Mesothelial cell of epicardium (in vitro differentiated cells): ENCODE measurements at places on chromosomes 5 and 9.
A peak's percentile ranks its signal among the peaks of the same experiment; 100 is the strongest.

DNA sequence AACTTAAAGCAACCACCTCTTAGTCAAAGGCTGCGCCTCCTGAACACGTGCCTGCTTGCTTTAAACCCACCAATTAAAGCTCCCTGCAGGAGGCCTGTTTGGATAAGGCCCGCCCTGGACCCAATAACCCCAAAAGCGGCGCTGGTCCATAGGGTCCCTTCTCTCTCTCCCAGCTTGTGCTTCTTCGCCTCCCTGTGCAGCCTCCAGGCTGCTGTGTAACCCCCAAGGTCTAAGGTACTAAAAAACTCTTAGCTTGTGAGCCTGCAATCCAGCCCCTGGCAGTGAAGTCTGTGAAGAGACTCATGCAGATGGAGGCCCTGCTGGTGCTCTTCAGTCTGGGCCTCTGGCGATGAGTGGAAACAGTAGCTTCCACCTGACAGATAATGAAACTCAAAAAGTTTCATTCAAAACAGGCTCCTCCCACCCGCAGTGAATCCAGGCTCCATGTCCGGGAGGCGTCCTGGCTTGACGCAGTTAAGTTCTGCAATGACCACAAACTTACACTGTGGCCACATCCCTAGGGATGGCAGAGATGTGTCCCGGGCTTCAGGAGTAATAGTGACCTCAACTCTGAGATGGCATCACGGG is 97.3 kb downstream of the PRRT1B start:
- H3K4me1 ChIP-seq = peaks cover 26% of the 10 kb centered on the region
- DNase-seq = no peak
- peak overlapping the region; percentile 73 for H3K27ac ChIP-seq
- H3K27me3 ChIP-seq = no peaks in the 10 kb centered on the region
- H3K4me3 ChIP-seq = no peak overlapping the region

DNA sequence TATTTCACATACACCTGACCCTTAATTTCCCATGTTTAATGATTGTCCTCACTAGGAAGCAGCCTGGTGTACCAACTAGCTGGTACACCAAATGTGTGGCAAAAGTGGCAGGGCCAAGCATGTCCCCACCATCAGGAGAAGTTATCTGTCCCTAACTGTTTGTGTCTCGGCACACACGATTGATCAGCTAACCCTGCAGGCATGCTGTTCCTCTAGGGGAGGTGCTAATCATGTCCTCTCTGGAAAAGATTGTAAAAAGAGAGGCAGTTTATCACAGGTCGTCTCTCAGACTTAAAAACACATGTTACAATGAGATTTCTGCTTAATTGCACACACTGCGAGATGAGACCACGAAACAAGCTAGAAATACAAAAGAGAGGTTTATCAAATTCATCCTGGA is 342.7 kb downstream of the DIRAS2 start:
- H3K4me1 ChIP-seq = peaks cover 22% of the 10 kb centered on the region
- no peaks in the 10 kb centered on the region for H3K36me3 ChIP-seq
- no peak overlapping the region for H3K4me3 ChIP-seq
- no peak for DNase-seq

DNA sequence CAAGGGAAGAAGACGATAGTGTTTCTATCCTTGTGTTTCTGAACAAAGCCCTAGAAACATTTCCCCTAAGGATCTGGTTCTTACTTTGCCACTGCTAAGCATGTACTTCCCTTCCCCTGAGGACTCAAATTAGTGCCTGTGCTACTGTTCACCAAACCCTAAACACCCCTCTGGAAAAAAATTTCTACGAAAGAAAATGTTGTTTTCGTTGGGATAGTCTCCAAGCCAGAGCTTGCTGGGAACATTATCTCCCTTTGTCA is 294.6 kb downstream of the BNC2 start:
- H3K27me3 ChIP-seq = no peaks in the 10 kb centered on the region
- no peak for DNase-seq
- peaks cover 53% of the 10 kb centered on the region for H3K4me1 ChIP-seq
- H3K27ac ChIP-seq = peak overlapping the region; percentile 87

- peaks cover 14% of the 10 kb centered on the region for H3K27me3 ChIP-seq
- H3K4me1 ChIP-seq = peaks cover 14% of the 10 kb centered on the region
- H3K36me3 ChIP-seq = peaks cover 4% of the 10 kb centered on the region
- DNase-seq = peak; percentile 19
- H3K27ac ChIP-seq = no peak overlapping the region
Observed at GRCh38 chr5:1722877-1723276, 76.8 kb downstream of the MRPL36 start.

- H3K36me3 ChIP-seq = no peaks in the 10 kb centered on the region
- H3K27me3 ChIP-seq = no peaks in the 10 kb centered on the region
- no peak overlapping the region for H3K4me3 ChIP-seq
- peaks cover 14% of the 10 kb centered on the region for H3K4me1 ChIP-seq
- H3K27ac ChIP-seq = peak overlapping the region; percentile 3
- DNase-seq = no peak
Observed at GRCh38 chr5:172733974-172734346, 37.0 kb downstream of the DUSP1 start.

DNA sequence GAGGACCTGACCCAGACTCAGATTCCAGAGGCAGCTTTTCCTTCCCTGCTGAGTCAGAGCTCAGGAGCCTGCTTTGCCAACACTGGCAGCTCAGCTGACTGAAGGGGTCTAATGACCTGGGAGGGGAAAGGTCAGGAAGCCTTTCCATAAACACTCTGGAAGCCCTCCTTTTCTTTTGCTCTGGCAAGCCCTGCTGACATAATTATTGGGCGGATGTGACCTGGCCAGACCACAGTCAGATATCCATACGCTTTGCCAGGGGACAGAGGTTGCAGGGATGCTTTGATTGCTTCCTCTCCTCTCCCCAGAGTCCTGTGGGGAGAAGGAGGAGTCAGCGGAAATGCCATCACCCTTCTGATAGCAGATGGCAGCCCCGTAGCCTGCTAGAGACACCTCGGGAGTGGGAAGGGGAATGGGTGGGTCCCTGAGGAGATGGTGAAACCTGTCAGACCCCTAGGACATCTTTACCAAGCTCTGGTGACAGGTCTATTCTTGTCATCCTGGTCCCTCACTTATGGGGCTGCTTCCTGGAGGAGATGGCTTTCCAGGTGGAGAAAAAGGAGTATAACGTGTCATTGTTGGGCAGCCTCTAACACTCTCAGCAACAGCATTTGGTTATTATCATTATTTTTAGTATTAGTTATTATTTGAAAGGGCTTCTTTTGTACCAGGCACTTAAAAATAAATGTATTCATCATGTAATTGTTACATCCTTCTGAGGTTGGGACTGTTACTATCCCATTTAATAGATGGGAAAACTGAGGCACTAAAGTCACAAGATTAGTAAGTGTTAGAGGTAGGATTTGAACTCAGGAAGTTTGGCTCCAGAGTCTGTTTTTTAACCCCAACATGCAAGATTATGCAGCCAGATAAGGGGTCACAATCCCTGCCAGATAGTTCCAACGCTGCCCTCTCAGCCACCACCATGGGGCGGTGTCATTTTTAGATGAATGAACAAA is 11.6 kb downstream of the COL27A1 start:
- peaks cover 10% of the 10 kb centered on the region for H3K36me3 ChIP-seq
- H3K27me3 ChIP-seq = no peaks in the 10 kb centered on the region
- no peak overlapping the region for H3K4me3 ChIP-seq
- no peak for DNase-seq
- H3K27ac ChIP-seq = no peak overlapping the region

DNA sequence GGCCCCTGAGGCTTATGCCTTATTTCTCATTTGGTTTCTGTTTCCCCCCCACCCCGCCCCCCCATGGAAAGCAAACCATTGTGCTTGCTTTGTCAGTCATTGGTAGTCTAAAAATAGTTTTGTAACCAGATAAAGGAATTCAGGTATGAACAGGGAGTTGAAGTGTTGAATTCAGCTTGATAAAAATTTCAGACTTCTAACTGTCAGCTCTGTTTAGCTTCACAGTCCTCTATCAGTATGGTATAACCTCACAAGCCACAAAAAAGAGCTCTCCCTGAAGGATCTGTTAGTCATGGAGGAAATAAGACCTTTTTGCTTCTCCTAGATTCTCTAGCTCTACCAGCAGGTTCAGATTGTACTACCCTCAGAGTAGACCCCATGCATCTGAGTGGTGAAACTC is 378.1 kb downstream of the TMEM38B start:
- no peaks in the 10 kb centered on the region for H3K27me3 ChIP-seq
- no peak overlapping the region for H3K4me3 ChIP-seq
- no peak for DNase-seq
- no peaks in the 10 kb centered on the region for H3K36me3 ChIP-seq

GRCh38 chr5:548256-548655 is 24.0 kb upstream of the SLC9A3 start:
- H3K4me1 ChIP-seq = no peaks in the 10 kb centered on the region
- no peak overlapping the region for H3K27ac ChIP-seq
- peak; percentile 8 for DNase-seq
- no peak overlapping the region for H3K4me3 ChIP-seq
- H3K36me3 ChIP-seq = no peaks in the 10 kb centered on the region
- H3K27me3 ChIP-seq = peaks cover 32% of the 10 kb centered on the region

GRCh38 chr5:160991205-160991604 is 139.2 kb upstream of the ATP10B start:
- no peak for DNase-seq
- no peak overlapping the region for H3K27ac ChIP-seq

DNA sequence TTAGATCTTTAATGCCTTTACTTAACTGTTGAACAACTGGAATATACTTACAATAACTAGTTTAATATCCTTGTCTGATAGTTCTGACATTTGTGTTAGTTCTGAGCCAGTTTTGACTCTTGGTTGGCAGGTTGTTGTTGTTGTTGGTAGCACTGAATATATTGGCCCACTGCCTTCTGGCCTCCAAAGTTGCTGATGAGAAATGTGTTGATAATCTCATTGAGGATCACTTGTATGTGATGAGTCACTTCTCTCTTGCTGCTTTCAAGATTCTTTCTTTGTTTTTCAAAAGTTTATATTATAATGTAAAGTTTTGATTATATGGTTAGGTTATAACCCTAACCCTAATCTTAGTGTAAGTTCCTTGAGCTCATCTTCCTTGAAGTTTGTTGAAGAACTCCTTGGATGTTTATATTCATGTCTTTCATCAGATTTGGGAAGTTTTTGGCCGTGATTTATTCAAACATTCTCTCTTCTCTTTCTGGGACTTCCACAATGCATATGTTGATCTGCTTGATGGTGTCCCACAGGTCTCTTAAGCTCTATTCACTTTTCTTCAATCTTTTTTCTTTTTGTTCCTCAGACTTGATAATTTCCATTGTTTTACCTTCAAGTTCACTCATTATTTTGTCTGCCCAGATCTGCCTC is 149.7 kb downstream of the FGF18 start:
- peaks cover 12% of the 10 kb centered on the region for H3K36me3 ChIP-seq
- DNase-seq = no peak
- no peaks in the 10 kb centered on the region for H3K27me3 ChIP-seq
- no peak overlapping the region for H3K27ac ChIP-seq
- H3K4me3 ChIP-seq = no peak overlapping the region
- no peaks in the 10 kb centered on the region for H3K4me1 ChIP-seq

GRCh38 chr5:74251141-74252035 is 389.1 kb downstream of the ENC1 start:
- H3K4me3 ChIP-seq = no peak overlapping the region
- H3K27ac ChIP-seq = peak overlapping the region; percentile 66
- H3K27me3 ChIP-seq = no peaks in the 10 kb centered on the region
- no peaks in the 10 kb centered on the region for H3K36me3 ChIP-seq

GRCh38 chr5:168290902-168291341 is 523 bp upstream of the WWC1 start:
- peak overlapping the region; percentile 84 for H3K4me3 ChIP-seq
- no peaks in the 10 kb centered on the region for H3K36me3 ChIP-seq
- H3K27ac ChIP-seq = peak overlapping the region; percentile 91
- peaks cover 5% of the 10 kb centered on the region for H3K27me3 ChIP-seq
- no peak for DNase-seq

DNA sequence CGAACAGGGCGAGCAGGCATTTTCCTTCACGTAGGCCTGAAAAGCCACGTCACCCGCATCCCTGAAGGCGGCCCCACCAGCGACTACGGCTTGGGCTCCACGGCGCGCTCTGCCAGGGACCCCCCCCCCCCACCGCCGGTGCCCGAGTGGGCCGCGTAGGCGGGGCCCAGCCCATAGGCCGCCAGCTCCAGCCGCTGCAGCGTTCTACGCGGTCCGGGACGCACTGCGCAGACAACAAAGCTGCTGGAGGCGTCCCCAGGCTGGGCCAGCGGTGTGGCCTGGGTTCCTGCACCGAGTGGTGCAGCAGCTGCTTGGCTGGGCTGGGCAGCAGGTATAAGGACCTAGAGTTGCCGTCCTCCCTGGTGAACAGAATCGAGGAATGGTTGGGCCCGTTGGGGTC is 18.3 kb upstream of the BTNL3 start:
- H3K4me1 ChIP-seq = no peaks in the 10 kb centered on the region
- no peaks in the 10 kb centered on the region for H3K36me3 ChIP-seq
- no peak overlapping the region for H3K27ac ChIP-seq
- DNase-seq = no peak
- H3K27me3 ChIP-seq = peaks cover 5% of the 10 kb centered on the region

DNA sequence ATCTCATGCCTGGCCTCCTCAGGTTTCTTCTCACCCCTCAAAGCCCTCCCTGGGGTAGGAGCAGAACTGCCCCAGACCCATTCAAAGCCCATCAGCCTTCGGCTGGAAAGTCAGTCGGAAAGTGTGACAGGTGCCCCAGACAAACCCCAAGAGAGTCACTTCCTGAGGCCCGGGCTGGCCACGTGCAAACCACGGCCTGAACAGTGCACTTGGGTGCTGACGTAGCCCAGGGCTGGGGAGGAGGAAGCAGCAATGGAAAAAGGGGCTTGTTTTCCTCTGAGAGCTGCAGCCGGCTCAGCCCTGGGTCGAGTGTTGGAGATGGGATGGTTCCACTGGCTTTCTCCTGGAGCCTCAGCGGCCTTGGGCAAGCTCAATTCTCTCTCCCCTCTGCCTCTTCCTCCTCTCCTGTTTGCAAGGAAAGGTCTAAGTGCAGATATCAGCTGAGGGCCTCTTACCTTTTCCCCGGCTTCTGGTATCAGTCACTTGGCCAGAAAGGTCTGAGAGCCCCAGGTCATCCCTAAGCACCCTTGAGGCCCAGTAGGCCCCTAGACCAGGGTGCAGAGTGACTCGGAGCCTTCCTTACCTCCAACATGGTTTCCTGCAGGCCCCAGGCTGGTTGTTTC is 5.9 kb upstream of the EGR1 start:
- H3K27me3 ChIP-seq = peaks cover 11% of the 10 kb centered on the region
- peaks cover 2% of the 10 kb centered on the region for H3K4me1 ChIP-seq
- H3K27ac ChIP-seq = no peak overlapping the region
- H3K36me3 ChIP-seq = no peaks in the 10 kb centered on the region
- no peak overlapping the region for H3K4me3 ChIP-seq
